ENCODE measurements at places on chromosomes 3 and 15.

DNA sequence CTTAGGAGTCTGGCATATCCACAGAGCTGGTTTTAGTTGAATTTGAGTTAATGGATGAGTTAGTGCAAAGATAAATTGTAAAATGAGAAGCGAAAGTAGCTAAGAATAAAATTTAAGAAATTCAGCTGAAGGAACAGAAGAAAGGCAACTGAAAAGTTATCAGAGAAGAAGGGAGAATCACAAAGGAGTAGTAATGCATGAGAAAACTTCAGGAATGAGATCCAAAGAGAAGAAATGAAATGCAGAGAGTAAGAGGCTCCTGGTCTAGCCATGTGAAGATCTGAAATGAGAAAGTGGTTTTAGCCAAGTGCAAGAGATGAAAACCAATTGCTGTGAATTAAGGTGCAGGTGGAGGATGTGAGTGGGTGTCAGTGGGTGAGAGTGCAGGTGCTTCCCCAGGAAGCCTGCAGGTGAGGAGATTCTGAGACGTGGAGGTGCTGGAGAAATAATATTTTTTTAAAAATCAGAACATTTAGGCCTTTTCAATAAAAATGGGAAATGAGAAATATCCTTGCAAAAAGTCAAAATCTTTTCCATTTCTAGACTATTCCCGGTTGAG, 18.5 kb downstream of the KBTBD8 start:
- no peak for DNase-seq

GRCh38 chr3:97009427-97010019, 195.1 kb downstream of the EPHA6 start:
- no peak for DNase-seq

- DNase-seq: no peak
These were observed 228.0 kb upstream of the CFAP20DC start for GRCh38 chr3:59277816-59278215.

GRCh38 chr15:39709941-39710340, 72.7 kb downstream of the FSIP1 start:
- no peak for DNase-seq

- no peak for DNase-seq
These were observed 286.3 kb upstream of the ROBO2 start for GRCh38 chr3:76753599-76753998.

- no peak for DNase-seq
These were observed 65.5 kb upstream of the ADAMTSL3 start for GRCh38 chr15:83588441-83588840.

GRCh38 chr15:69807721-69808120, 290.0 kb downstream of the TLE3 start:
- DNase-seq: no peak

GRCh38 chr3:87436781-87437543, 160.6 kb upstream of the POU1F1 start:
- no peak for DNase-seq

GRCh38 chr15:74937272-74937589, 642 bp downstream of the COX5A start:
- no peak for DNase-seq

DNA sequence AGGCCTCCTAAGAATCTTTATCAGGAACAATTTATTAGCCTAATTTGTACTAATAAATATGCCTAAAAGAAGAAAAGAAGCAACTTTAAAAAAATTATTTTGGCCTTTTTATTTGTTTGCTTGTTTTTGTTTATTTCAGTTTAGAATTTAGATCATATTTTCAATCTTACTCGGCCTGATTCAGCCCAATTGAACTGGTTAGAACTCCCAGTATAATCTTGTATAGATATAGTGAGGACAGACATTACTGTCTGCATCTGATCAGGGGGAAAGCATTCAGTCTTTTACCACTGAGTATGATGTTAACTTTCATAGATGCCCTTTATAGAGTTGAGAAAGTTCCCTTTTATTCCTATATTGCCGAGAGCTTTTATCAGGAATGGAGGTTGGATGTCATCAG, 56.0 kb upstream of the CSTA start:
- no peak for DNase-seq

- no peak for DNase-seq
These were observed at the start of gene RTP2 for GRCh38 chr3:187702507-187703033. RTP2 (minus strand) TSS chr3:187702557; CDS start chr3:187702128, 429 bp downstream.

DNA sequence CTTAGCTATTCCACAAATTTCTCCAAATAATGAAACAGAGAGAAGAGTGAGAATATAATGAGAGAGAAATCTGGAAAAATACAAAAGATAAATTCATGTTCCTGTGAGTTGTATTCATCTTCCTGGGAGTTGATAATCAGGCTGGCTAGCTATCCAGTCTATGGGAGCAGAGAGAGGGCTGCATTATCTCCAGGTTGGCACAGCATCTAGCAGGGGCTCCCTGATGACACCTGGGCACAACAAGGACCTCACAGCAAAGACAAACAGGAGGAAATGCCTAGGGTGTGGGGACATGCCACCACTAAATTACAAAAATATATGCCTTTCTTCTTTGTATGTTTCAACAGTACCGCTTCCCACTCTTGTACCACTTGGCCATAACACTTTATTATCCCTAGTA, 1.9 kb downstream of the EHD4 start:
- no peak for DNase-seq

DNA sequence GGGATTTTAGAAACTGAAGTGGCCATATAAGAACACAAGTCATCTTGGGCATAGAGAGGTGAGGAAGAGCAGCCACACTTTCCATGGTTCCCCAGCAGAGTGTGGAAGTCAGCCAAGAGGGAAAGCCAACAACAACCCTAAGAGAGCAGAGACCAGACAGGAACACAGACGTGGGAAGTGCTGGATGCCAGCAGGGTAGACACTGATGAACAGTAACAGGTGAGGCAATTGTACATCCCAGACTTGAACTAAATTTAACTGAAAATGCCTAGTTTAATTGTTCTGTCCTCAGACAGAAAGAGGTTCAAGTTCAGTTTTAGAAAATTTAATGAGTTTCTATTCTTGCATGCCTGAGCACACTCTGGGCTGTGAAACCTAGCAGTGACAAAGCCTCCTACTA, 212.1 kb downstream of the ATP8B4 start:
- DNase-seq: no peak

GRCh38 chr15:49424954-49425353, 1.9 kb downstream of the FGF7 start:
- DNase-seq: no peak
